ENCODE measurements at places on chromosomes 7 and 10. TPM values are rescaled to one million over a fixed set of nuclear protein-coding genes. Genes with fewer than 3 reads are reported as not detected.

The ARMC10 gene
- total RNA-seq = 51.2 TPM

The ZNF117 gene
- 3.9 TPM for total RNA-seq

The TECTB gene
- not detected for total RNA-seq

The COMTD1 gene
- total RNA-seq = 7.2 TPM

The CFAP70 gene
- 0.44 TPM for total RNA-seq

The PAPOLB gene
- total RNA-seq = 0.12 TPM

The HELLS gene
- total RNA-seq = 76.8 TPM

The ZC3HAV1L gene
- 9.5 TPM for total RNA-seq

The SKIDA1 gene
- total RNA-seq = 1.1 TPM

Data from uterine smooth muscle cell (primary cell).